A549 treated with CpdA at 1 μM for 4 hours (cell line): ENCODE measurements at places on chromosomes 5 and 9. TPM values are rescaled to one million over a fixed set of nuclear protein-coding genes. Genes with fewer than 3 reads are reported as not detected.

Gene RAPGEF1
- total RNA-seq, result 37.9 to 47.9 TPM (median 43.1 TPM) in 5 replicates

Gene TXNDC8
- total RNA-seq, result not detected in 5 replicates

Gene FBXW5
- total RNA-seq, result 61.9 to 101 TPM (median 95.1 TPM) in 5 replicates

Gene ARHGEF37
- total RNA-seq, result 0.77 to 1.1 TPM (median 0.90 TPM) in 5 replicates

Gene KCNV2
- total RNA-seq, result not detected in 5 replicates
